ENCODE measurements at places on chromosomes 13 and 19.
A peak's percentile ranks its signal among the peaks of the same experiment; 100 is the strongest.

GRCh38 chr13:100954430-100955305 is 280.1 kb upstream of the TMTC4 start:
- DNase-seq = no peak

GRCh38 chr13:94416454-94417080 is 62.9 kb downstream of the DCT start:
- no peak for DNase-seq

- DNase-seq = no peak
Observed at GRCh38 chr19:15037586-15037985, 11.7 kb upstream of the CASP14 start.

DNA sequence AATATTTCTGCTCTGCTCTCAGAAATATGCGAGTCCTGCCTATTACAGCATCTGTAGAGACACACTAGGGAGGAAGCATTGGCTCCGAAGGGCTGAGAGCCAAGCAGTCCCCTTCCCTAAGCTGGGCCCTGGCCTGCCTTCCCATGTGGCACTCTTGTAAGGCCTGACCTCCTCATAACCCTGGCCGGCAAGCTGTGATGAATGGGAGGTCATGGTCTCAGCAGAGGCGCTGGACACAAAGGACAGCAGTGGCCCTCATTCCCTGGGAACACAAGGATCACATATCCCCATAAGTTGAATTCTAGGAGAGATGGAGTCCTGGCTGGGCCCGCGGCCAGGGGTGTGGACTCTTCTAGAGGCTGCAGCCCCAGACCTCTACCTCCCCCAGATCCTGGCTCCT is 483.3 kb downstream of the ZNF536 start:
- no peak for DNase-seq

- DNase-seq = no peak
Observed at GRCh38 chr13:99144306-99144705, 56.3 kb upstream of the UBAC2 start.

- no peak for DNase-seq
Observed at GRCh38 chr19:45972947-45973540, 621 bp downstream of the NOVA2 start.

GRCh38 chr19:10643172-10643967 is 10.8 kb upstream of the ILF3 start:
- DNase-seq = no peak

DNA sequence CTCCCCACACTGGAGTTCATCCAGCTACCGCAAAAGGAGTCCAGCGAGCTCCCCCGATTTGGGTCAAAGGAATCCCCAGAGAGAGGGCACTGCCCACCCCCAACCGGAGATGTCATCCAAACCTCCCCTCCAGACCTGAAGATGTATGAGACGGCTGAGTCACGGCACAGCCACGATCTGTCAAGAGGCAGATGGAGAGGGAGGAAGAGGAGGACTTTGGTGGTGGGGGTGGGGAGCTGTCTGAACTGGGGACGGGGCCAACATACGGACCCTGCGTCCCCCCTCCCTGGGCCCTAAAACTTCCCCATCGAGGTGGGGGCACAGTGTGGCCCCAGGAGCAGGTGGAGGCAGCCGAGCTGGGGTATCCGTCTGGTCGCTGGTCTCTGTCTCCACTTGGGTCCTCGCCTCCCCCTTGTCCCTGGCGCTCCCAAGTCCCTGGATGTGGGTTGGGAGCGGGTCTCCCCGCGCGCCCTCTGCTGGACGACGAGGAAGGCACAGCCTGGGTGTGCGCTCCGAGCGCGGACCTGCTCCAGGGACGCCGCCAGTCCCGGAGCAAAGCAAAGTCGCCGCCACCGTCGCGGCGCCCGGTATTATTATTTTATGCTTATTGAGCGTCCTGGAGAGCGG is 3.8 kb downstream of the PDE4A start:
- DNase-seq = peak; percentile 56

GRCh38 chr13:112892426-112893206 is 76.4 kb upstream of the MCF2L start:
- DNase-seq = no peak

DNA sequence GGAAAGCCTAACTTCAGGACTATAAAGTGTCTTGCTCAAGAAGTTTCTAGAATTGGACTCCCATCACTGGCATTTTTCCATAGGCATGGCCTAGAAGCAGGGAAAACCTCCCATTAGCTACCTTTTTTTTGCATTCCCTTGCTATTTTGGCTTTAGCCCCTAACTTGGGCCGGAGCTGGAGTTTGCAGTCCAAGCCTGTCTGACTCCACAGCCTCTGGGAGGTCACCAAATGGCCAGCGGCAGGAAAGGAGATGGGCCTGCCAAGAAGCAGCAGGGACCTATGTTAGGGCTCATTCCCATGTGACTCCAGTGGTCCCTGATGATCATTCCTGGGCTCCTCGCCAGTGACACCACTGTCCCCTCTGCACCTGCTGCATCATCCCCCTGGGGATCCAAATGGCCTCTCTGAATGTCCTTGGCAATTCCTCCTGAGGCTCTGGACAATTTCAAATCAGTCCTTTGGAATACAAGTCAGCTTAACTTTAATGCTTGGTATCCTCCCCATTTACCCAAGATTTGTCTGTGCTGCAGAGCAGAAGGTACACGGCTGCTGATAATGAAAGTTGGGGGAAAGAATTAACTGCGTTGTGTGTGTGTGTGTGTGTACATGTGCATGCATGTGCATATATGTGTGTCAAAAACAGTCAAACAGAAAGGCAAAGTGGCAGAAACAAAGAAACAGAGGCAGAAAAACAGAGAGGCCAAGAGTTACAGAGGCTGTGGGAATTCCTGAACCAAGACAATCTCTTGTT is 69.8 kb upstream of the SERP2 start:
- DNase-seq = no peak

DNA sequence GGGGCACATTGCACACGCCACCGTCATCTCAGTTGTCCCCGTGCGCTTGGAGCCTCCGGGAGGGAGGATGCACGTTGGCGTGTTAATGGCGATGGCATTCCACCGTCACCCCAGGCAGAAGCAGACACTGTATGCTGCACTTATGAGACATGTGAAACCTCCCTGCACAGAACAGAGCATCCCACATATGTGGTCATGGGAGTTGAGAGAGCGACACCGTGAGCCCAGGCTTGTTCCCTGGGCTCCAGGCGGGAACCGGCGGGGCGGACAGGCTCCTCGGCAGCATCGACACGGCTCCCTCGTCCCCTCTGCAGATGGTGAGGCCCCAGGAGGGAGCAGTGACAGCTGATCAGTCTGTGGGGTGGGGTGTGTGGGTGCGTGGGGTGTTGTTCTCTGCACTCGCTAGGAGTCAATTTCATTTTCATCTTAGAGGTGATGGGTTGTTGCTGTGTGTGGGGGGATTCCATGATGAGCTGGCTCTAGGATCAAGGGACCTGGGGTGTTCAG is 40.4 kb downstream of the CRTC1 start:
- DNase-seq = no peak

DNA sequence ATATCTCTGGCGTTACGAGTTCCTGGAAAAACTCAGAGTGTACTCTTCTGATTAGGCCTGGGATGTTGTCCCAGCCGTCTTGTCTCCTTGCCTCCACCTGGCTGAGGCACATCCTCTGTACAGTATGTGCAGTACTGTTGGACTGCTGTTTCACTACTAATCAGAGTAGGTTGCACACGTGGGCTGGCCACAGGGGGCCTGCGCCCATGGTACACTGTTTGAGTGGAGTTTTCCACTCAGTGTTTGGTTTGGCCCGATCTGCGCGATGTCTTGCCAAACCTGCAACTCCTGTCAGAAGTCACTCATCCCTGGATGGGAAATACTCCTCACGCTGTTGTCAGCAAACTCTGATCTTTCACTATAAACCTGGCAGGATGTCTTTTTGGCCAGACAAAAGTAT is 189.6 kb upstream of the CSNK1A1L start:
- no peak for DNase-seq

DNA sequence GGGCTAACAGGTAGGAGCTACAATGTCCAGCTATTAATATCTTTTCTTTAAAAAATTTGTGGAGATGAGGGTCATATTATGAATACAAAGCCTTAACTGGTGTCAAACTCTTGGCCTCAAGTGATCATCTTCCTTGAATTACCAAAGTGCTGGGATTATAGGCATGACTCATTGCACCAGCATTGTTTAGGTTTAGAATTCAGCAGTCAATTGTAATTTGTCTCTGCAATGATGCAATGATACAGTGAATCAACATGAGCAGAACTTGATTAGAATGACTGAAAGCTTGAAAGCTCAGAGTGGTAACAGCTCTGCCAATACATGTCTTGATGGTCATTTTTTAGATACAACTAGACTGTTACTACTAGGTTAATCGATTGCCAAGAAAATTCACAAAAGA is 752.8 kb upstream of the MIR17HG start:
- DNase-seq = no peak

GRCh38 chr19:57171551-57172081 is 4.3 kb upstream of the DUXA start:
- DNase-seq = peak; percentile 35

- DNase-seq = no peak
Observed at GRCh38 chr13:37899753-37900152, 30.2 kb upstream of the TRPC4 start.

DNA sequence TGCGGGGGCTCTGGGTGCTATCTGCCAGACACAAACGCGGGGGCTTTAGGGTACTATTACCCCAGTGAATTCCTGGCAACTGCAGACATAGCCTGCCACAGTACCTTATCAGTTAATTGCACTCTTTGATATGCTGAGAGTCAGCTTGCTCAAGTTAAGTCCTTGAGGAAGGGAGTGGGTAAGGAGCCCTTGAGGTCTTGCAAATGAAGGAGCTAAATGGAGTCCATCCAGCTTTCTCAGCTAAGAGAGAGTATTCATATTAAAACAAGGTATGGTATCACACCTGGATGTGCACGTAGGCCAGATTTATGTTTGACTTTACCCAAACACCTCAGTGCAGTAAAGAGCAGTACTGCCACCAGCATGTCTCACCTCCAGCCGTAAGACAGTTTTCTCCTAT is 11.5 kb upstream of the ZNF606 start:
- DNase-seq = no peak

- no peak for DNase-seq
Observed at GRCh38 chr19:14686411-14686810, 3.4 kb upstream of the ZNF333 start.

- DNase-seq = no peak
Observed at GRCh38 chr13:46926916-46927590, 30.2 kb upstream of the HTR2A start.

- DNase-seq = no peak
Observed at GRCh38 chr19:8371011-8371804, 7.3 kb downstream of the ANGPTL4 start.

DNA sequence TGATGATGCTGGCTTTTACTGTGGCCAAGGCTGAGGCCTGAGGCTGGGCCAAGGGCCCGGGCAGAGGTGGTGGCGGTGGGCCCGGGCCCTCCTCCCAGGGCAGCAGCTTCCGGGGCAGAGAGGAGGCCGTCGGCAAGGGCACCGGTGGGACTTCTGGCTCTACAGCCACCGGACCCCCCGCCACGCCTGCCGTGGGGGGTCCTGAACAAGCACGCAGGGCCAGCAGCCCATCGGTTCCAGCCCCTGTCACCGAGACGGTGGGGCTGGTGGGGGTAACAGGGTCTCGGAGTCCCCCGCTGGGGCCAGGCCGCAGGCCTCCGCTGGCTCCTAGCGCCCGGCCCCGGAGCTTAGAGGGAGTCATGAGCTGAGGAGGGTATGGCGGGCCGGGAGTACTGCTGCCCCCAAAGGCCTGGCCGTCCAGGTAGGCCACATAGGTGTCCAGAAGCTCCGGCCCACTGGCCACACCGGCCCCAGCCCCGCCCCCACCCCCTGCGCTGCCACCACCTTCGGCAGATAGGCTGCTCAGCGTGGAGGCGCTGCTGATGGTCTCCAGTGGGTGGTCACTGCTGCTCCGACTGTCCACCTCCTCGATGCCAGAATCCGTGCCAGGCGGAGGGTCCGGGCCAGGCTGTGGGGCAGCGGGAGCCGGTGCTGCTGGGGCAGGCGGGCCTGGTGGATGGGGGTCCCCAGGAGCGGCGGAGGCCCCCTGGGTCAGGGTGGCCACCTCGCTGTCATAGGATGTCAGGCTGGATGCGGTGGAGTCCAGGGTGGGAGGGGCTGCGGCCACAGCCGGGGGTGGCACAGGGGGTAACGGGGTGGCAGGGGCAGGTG is 17.3 kb downstream of the C19orf81 start:
- DNase-seq = no peak

DNA sequence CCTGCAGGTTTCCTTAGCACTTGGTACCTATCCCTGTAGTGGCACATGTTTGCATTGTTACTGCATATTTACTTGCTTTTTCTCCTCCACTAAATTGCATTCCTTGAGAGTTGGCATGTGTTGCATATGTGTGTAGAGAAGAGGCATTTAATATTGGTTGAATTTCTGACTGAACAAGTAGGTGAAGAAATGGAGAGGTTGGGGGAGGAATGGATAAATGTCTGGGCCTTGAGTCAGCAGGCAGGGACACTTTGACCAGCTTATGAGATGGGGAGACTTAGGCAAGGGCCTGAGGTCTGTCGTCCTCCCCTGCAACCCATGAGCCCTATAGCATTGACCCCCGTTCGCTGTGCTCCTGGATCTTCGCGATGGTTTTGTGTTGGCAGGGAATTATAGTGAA is 2.0 kb upstream of the GPR18 start:
- no peak for DNase-seq

- no peak for DNase-seq
Observed at GRCh38 chr19:5700455-5701092, 10.5 kb downstream of the RPL36 start.

GRCh38 chr19:1942078-1942933 is 1.3 kb downstream of the CSNK1G2 start:
- peak; percentile 74 for DNase-seq

DNA sequence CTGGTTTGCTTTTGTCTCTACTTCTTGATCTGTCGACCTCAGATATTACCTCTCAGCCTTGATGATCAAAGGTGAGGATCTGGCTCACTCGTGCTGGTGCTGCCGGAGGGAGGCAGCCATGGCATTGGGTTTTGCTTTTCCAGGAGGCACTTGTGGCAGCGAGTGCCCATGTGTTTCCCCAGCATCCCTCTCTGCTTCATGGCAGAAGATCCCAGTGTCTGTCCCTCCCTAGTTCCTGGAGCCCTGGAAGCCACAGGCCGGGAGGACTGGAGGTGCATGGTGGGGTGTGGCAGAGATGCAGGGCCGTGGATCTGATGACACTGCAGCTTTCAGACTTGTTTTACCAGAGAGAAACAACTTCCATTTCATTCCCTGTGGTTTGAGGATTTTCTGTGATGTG is 47.5 kb downstream of the ANKRD10 start:
- DNase-seq = no peak
